ENCODE measurements at places on chromosomes 7 and 10. TPM values are rescaled to one million over a fixed set of nuclear protein-coding genes. Genes with fewer than 3 reads are reported as not detected.

TPST1 gene
- 36.8 TPM for total RNA-seq

WNT16 gene
- total RNA-seq = not detected

DNA sequence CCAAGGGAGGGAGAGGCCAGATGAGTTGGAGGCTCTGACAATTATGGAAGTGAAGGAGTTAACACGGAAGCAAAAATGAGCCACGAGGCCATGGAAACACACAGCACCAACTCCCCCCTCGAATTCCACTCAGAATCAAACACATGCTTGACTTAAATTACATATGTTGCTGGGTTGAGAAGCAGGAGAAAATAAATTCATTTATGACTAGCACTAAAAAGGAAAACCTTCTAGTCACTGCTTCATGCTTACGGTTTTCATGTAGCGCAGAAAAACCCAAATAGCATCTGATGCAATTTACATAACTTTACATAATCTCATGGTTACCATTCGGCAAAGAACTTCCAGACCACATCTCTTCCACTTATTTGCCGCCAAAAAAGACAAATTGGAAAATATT lies 51.5 kb downstream of the SFMBT2 start:
- no peak for DNase-seq

- no peak for DNase-seq
Observed at GRCh38 chr7:131605280-131605878, 49.0 kb upstream of the PODXL start.

GRCh38 chr10:46297406-46298204 lies 10.8 kb downstream of the ANTXRL start:
- DNase-seq = no peak

GRCh38 chr10:28020080-28020860 lies 21.4 kb upstream of the ODAD2 start:
- no peak for DNase-seq

GRCh38 chr10:11019724-11020547 lies 2.3 kb downstream of the CELF2 start:
- no peak for DNase-seq

DNA sequence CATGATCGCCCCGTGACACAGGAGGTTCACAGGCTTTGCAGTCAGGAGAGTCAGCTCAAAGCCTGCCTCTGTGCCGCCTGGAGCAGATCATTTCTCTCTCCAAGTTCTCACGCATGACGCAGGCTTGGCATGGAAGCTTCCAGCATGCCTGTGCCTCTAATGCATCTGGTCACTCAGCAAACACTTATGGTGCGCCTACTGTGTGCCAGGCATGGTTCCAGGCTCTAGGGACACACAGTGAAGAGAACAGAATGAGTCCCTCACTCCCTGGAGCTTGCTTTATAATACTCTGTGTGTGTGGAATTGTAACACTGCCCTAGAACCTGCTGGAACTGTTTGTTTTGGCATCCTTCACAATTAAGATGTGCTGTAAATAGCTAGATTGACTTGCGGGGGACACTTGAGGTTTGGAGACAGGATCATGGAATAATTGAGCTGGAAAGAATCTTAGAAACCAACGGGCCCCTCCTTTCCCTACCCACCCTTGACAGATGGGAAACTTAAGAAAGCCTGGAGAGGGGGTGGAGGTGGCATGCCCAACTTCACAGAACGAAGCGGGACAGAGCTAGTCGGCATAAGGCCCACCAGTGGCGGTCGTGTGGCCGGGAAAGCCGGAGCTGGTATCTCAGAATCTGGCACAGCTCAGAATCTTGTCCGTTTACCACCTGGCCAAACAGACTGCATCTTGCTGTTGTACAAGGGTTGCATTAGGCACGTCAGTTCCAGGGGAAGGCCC lies 4.6 kb upstream of the MYH16 start:
- no peak for DNase-seq

- DNase-seq = no peak
Observed at GRCh38 chr7:22563032-22563501, 63.1 kb upstream of the STEAP1B start.

Data from mammary epithelial cell (primary cell).